Cortex of kidney (tissue), 1 donor: ENCODE measurements at places on chromosomes 2 and 18.

DNA sequence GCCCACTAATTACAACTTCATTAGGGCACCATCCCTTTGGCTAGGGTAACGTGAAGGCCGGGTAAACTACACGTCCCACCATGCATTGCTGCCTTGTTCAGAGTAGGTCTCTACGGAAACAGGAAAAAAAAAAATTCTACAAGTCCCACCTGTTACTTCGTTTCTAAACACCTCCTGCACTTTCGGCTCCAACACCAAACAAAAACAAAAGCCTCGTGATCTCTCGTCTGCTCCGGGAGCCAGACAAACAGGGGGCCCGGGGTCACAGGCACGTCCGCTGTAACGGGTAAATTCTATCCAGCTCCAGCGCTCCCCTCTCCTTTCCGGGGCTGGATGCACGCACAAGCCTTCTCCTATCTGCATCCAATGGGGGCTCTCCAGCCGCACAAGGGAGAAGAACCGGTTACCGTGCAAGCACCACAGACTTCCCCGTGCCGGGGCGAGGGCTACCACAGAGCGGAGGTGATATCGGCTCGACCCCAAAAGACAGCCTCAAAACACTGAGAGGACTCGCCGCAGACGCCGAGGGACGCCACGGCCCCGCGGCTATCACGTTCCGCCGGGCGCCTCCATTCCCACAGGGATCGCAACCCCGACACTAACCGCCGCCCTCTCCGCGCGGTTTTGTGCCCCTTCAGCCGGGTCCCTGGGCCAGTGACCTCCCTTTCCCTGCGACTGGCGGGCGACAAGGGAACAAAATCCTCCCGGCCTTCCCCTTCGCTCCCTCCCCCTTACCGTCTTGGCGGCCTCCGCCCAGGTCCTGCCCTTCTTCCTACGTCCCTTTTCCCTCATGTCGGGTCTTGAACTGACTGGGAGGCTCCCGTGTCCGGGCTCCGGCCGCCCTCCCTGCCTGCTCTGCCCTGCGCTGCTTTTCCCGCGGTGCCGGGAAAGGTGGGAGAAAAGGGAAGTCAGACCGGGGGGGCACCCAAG is 591 bp downstream of the ASXL2 start:
- no peak for DNase-seq

GRCh38 chr2:202703091-202703490 is 68.3 kb downstream of the FAM117B start:
- DNase-seq, result no peak

- DNase-seq, result no peak
Observed at GRCh38 chr2:200212862-200213425, 93.5 kb upstream of the SPATS2L start.

DNA sequence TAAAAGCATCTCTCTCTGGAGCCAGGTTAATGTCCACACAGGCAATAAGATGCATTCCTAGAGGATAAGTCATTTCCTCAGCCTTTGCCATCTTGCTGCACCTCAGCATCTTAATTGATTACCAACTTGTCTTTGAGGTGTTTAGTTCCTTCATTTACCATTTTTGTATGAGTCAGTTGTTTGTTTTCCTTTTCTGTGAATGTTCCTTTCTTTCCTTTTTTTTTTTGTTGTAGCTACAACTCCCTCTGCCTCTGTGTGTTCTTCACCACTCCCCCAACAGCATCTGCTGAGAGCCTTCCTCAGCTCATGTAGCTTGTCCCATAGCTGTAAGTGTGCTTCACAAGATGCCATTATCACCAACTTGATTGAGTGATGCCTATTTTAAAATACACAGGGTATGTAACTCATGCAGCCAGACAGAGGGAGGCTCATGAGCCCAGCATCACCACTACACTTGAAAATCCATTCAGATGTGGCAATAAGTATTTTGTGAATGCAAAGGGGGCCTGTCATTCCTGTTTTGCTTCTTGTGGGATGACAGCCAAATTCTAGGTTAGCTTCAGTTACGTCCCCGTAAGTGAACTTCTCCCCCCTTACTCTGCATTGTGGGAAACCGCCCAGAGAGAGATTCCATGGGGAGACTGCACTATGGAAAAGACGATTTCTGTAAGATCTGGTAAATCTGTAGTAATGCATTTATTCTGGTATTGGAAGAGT is 315.9 kb upstream of the ZEB2 start:
- no peak for DNase-seq

DNA sequence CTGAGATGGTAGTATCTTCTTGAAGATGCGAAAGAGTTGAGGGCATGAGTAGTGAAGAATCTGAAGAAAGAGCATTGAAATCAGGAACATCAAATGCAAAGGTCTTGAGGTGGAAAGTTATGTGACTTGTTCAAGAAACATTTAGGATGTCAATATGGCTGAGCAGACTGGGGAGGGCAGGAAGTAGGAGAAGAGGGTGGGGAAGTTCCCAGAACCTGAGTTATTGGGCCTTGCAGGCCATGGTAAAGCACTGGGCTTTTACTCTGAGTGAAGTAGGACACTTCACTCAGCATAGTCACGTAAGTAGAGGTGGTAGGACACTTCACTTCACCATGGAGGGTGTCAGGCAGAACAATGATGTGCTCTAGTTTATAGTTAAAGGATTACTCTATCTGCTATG is 11.8 kb upstream of the MYL12A start:
- DNase-seq, result no peak

GRCh38 chr18:32183503-32183902 is 6.3 kb upstream of the MEP1B start:
- DNase-seq, result no peak

GRCh38 chr2:182043021-182043420 is 57.4 kb downstream of the PPP1R1C start:
- no peak for DNase-seq

GRCh38 chr2:43484323-43484930 is 111.4 kb downstream of the THADA start:
- DNase-seq, result no peak

- no peak for DNase-seq
Observed at GRCh38 chr2:226327830-226328229, 471.8 kb downstream of the IRS1 start.

DNA sequence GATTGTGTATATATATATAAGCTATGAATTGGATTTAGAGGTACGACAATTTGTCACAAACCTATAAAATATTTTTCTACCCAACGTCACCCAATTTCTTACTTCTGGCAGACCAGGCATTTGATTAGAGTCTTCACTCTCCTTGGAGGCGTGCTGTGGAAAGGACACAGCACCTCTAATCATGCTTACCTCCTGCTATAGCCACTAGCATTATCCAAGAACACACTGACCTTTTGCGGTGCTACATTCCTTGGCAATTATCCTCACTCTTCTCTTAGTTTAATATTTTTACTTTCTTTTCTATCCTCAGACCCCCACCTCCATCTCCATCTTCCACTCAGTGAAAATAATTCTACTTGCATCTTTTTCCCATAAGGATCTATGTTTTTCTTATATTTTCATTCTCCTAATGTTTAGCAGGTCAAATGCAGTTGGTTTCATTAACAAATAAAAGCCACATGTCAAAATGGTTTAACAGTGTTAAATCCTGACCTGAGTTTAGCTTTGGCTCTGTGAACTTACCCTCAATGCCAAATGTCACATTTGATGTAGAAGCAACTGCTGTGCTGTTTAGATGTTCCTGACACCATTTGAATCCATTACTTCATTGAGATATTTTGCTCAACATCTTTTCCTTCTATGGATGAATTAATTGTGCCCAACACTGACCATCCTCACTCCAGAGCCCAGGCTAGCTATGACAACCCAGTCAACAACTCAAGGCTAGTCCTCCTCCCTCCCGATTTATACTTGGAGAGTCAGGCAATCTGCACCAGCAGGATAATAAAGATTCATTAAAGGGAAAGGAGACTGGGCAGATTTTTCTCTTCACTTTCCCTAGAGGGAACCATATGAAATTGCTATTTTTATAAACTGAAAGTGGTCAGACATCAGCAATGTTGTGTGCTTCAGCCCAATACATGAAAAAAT is 240.5 kb downstream of the MREG start:
- no peak for DNase-seq

GRCh38 chr2:46067501-46068305 is 229.5 kb upstream of the EPAS1 start:
- no peak for DNase-seq

GRCh38 chr2:132438691-132439090 is 22.1 kb downstream of the GPR39 start:
- no peak for DNase-seq

GRCh38 chr18:50788284-50788683 is 31.5 kb downstream of the MRO start:
- DNase-seq, result no peak

GRCh38 chr2:222302178-222303018 is 3.6 kb upstream of the PAX3 start:
- DNase-seq, result no peak

DNA sequence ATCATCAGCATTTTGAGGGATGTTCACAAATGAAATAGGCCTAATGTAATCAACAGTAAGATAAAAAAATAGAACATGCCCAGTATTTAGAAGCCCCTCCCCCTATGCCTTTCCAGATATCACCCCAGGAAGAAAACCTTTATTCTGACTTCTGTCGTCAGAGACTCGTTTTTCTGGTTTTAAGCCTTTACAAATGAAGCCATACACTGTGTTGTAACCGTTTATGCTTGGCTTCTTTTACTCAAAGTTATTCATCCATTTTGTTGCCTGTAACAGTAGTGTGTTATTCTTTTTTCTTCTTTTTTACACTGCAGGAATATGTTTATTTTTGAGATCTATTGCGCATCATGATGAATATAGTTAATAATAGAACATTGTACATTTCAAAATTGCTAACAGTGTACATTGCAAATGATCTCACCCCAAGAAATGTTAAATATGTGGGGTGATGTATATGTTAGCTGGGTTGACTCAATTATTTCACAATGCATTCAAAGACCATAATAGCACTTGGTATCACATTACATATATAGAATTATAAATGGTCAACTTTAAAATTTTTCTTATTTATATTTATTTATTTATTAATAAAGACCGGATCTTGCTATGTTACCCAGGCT is 28.1 kb upstream of the PNPT1 start:
- no peak for DNase-seq

GRCh38 chr2:28492282-28492681 is 3.6 kb upstream of the PLB1 start:
- no peak for DNase-seq

GRCh38 chr18:75016025-75016717 is 192.8 kb downstream of the PTGR3 start:
- DNase-seq, result no peak

- no peak for DNase-seq
Observed at GRCh38 chr2:62743506-62743905, 38.0 kb downstream of the EHBP1 start.

DNA sequence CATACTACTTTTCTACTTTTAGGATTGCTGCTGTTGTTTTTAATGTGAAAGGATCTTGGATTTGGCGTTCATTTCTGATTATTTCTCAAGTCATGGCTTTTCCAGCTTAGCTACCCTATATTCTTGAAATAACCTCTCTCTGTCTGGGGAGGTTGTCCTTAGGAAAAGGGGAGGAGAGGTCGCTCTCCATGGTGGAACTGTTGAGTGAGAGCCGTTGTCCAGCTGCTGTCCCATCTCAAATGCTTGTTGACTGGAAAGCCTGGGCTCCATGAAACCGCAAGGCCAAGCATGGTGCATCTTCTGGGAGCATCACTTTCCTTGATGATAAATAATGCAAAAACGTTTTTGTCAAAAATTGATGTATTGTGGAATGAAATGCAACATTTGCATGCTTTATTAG is 479.1 kb upstream of the RAB12 start:
- no peak for DNase-seq

GRCh38 chr2:159476329-159476728 is 140.0 kb downstream of the BAZ2B start:
- DNase-seq, result no peak

DNA sequence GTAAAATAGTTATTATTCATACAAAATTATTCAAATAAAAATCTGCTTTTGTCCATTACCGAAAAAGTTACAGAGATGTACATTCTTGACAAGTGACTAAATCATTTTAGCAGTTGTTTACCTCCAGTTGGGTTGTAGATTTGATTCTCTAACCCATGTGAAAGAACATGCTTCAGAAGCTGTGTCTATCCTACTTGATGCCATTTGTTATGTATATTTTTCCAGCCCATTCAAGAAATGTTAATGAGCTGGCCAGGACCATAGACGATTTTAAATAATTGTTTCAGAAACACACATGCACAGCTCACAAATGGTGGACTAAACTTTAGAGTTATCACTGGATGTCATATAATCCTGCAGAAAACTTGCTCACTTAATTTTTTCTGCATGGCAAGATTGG is 391.1 kb upstream of the REG3G start:
- no peak for DNase-seq

DNA sequence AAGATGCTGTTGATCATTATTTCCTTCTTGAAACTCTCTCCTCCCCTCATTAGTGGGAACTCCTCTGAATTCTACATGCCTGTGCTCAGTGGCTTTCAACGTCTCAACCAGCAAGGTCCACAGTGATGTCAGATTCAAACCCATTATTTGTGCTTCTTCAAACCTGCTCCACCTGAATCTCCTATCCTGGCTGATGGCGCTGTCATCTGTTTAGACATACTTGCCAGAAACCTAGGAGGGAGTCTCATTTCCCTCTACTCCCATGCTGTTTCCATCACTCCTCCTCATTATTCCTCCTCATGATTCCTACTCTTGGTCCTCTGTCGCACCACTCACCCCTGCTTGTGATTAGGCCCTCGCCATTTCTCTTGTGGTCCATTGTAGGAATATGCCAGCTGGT is 2.9 kb upstream of the LPIN2 start:
- no peak for DNase-seq

- no peak for DNase-seq
Observed at GRCh38 chr2:180625006-180625844, 355.2 kb upstream of the UBE2E3 start.

GRCh38 chr2:127423478-127423843 is 5.2 kb downstream of the PROC start:
- DNase-seq, result no peak

DNA sequence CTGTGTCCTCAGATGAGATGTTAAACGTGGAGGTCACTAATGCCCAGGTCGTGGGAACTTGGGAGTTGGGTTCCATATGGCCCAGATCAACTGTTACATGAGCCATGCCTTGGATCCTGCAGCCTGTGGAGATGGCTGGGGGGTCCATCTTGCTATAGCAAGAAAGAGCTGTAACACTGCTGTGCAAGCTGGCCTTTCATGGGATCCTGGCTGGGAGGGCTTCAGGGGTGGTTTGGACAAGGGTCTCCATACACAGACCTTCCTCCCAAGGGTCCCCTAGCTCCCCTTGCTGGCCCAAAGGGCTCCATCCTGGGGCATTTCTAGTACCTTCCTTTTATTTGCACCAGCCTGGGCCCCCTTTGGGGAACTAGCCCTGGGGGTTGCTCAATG is 337.7 kb downstream of the DYSF start:
- DNase-seq, result no peak

DNA sequence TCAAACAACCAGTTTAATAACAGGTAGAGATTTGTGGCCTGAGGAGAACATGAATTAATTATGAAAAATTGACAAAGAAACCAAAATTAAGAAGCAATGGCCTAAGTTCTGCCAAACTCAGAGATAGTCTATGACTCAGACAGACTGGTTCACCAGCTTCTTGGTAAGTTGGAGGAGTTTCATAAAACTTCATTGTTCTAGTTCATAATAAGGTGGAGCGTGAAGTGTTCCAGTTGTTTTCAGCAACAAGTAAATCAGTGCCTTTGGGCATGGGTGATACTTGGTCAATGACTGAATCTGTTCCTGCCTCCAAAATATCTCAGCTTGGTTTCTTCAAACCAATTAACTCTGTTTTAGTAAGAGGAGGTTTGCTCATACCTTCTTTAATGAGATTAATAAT is 40.0 kb downstream of the SLC40A1 start:
- no peak for DNase-seq
